Stimulated activated CD4-positive, alpha-beta T cell treated with anti-CD3 and anti-CD28 coated beads, Interleukin-4, amount 100 ng/mL, for 24 hours (primary cell): ENCODE measurements at places on chromosomes 5 and 9.

GRCh38 chr9:1002678-1003077 lies 26.2 kb downstream of the DMRT3 start:
- no peak for DNase-seq

DNA sequence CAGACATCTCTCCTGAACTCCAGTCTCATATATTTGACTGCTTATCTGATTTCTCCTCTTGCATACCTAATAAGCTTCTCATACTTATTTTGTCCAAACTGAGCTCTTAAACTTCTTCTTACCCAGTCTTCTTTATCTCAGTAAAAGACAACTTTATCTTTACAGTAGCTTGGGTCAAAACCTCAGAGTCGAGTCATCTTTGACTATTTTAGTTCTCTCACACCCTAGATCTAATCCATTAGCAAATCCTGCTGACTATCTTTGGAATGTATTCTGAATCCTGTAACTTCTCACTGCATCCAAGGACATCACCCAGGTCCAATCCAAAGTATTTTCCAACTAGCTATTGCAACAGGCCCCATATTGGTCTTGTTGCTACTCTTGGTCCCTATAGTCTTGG lies 11.8 kb upstream of the JAK2 start:
- no peak for DNase-seq

DNA sequence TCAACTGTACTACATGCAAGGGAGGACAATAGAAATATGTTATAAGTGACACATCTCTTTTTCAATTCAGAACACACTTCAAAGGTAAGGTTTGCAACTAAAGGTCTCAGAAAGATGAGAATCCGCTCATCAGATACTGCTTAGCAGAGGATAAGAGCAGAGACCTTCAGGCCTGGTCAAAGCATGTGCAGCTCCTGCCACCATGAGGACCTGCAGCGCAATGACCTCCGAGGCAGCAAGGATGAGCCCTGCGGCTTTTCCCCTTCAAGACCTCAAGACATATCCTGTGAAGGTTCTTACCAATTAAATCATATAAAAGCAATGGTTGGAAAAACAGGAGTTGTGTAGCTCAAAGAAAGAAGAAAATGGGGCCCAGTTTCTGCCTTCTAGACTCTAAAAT lies 135.8 kb downstream of the TRIM36 start:
- DNase-seq: no peak

DNA sequence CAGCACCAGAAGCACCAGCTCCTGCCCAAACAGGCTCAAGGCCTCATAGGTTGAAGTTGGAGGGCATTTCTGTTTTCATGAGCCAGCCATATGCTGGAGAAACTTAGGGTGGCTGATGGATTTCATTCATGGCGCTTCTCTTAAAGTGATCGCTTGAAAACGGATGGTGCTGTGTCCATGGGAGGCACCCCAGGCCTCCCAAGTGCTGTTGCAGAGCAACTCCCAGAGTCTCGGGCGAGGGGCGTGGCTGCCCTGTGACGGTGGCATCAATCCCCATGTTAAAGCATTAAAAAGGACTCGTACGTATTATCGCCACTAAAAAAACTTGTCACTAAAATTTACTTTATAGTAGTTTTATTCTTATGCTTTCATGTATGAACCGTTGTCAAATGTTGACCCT lies 128.3 kb downstream of the MRPL36 start:
- no peak for DNase-seq

GRCh38 chr5:74378464-74378863 lies 262.1 kb downstream of the ENC1 start:
- DNase-seq: no peak

- peak; percentile 39 for DNase-seq
These were observed 211.6 kb downstream of the MSX2 start for GRCh38 chr5:174935854-174936474.

DNA sequence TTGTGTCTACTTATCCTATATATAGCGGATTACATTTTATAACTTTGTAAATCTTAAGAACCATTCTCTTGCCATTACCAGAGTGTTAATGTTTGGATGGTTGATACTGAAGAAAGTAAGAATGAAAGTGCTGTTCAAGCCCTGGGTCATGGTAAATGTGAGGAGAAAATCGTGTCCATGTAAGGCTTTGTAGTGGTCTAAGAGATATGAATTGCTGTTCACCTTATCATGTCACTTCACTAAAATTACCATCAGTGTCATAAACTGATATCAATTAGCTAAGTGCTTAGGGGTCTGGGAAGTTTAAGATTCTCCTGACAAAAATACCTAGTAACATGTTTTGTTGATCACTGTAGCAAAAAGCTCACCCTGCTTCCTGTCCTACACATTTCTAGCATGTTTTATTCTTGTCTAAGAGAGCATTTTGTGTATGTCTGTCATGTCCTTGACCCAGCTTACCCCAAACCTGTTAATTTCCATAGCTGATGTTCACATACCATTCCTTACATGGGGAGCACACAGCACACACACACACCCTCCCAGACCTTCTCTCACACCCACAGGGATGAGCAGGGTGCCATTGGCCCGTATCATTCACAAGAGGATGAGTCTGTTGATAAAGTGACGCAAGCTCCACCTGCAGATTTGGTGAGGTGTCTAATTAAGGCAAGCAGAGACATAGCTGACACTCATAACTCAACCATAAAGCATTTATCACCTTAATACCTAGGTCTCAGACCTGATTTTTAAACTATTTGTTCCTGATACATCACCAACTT lies 125.1 kb upstream of the PAM start:
- DNase-seq: no peak

GRCh38 chr5:162503796-162504195 lies 436.2 kb downstream of the GABRG2 start:
- DNase-seq: no peak

GRCh38 chr9:97502222-97502983 lies 937 bp downstream of the TMOD1 start:
- DNase-seq: no peak

- no peak for DNase-seq
These were observed 1143.8 kb upstream of the DMAC1 start for GRCh38 chr9:8943392-8943791.

- DNase-seq: peak; percentile 19
These were observed 53.0 kb downstream of the GADD45G start for GRCh38 chr9:89657765-89658164.

- DNase-seq: peak; percentile 53
These were observed 54.1 kb upstream of the CDKN2AIPNL start for GRCh38 chr5:134465816-134466240.

DNA sequence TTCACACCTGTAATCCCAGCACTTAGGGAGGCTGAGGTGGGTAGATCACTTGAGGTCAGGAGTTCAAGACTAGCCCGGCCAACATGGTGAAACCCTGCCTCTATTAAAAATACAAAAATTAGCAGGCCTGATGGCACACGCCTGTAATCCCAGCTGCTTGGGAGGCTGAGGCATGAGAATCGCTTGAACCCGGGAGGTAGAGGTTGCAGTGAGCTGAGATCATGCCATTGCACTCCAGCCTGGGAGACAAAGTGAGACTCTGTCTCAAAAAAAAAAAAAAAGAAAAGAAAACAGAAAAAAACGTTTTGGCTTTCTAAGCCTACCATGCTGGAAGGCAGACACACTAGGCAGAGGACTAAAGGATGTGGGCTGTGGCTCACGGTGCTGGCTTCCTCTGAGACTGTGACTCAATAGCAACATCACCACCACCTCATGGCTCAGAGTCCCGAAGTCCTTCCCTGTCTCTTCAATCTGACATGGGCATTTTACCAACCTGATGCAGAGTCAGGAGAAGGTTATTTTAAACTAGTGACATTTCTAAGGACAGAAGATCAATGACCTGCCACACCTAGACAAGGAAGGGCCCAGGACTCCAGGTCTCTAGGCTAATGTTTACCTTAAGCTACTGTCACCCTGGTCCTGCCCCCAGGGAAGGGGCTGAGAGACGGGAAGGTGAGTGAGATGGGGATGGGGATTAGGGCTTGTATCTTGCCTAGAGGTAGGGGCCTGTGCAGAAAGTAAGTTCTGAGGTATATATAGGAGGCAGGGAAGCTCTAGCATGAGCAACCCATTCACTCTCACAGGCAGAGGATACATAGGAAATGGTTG lies 3.7 kb downstream of the ECSCR start:
- peak; percentile 83 for DNase-seq

GRCh38 chr9:99773468-99774138 lies 48.1 kb upstream of the NR4A3 start:
- no peak for DNase-seq

DNA sequence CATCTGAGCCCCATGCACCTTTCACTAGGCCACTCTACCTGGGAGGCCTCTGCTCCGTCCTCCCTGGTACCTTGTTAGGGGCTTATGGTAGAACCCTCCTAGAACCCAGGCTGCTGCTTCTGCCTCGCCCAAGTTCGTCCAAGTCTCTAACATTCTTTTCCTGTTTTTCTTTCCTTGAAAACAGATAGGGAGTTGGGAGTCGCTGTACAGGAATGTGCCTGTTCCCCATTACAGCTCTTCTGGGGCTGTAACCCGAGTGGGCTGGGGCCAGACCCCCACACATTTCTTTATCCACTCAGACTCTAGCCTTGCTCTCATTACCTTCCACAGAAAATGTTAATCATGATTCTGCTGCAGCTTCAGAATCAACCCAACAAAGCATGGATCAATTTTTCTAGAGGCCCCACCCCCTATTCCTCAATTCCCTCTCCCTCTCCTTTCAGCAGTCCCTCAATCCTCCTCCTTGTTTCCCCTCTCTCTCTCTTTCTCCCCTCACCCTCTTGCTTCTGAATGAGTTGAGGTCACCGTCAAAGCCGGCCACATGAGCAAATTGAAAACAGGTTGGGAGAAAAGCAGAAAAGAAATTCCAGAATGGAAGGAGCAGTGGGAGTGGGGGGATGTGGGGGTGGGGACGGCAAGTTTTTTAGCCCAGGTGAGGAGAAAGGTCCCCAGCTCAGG lies 193.8 kb upstream of the TRIM32 start:
- DNase-seq: no peak

- no peak for DNase-seq
These were observed 243.8 kb downstream of the CSNK1G3 start for GRCh38 chr5:123755653-123756317.

- no peak for DNase-seq
These were observed 14.6 kb downstream of the ADAMTS16 start for GRCh38 chr5:5154733-5155132.

GRCh38 chr9:27653957-27654356 lies 80.7 kb upstream of the C9orf72 start:
- DNase-seq: no peak

DNA sequence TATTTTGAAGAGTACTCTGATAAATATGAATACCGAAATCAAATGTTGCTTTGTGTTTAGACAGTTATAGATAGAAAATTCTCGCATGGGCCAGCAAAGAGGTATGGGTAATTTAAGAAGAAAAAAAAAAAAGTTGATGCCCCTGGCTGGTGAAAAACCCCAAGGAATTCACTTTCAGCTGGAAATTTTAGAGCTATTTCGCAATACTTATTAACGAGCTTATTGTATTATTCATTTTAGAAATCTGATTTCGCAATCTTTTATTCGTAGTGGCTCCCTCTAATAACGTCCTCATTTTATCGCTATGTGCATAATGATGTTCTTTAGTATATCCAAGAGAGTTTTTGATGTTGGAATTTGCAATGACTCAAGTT lies 18.5 kb upstream of the FER start:
- no peak for DNase-seq

- DNase-seq: no peak
These were observed 1035.7 kb upstream of the NUDT12 start for GRCh38 chr5:104598285-104598684.

DNA sequence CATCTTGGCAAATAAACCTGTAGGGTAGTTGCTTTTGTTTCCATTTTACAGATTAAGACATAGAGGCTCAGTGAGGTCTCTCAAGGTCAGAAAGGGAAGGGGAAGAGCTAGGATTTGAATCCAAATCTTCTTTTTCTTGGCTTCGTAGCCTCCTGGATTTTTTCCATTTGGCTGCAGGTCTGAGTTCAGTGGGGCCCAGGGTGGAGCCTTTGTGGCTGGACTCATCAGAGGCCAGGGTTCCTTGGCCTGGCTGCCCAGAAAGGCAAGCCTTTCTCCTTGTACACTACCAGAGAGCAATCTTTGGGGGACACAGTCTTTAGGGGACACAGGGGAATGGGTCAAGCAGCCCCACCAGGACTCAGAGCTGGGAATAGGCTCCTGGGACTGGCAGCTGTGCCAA lies 10.5 kb upstream of the TRAF1 start:
- DNase-seq: no peak

DNA sequence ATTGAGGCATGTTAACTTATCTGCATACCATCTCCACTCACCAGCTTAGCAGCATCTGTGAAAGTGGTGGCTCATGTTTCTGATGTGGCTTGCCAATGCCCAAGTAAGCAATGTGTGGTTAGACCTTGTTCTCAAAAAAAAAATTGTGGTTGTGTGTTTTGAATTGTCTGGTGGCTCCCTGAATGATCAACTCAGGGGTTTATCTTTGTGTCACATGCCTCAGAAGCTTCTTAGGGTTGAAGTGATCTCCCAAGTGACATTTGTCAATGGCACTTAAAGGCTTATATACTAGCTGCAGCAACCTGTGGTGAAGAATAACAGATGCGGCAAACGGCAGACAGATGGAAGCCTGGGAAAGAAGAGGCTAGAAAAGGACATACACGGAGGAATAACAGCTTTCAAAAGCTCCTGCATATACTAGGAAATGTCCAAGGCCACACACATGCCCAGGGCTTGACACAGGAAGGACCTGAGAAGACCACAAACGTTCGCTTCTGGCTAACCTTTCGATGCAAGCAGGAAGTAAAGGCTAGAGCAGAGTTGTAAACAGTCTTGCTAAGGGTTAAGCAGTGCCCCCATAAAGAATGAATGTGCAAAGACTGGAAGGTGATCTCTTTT lies 42.2 kb upstream of the FSD1L start:
- DNase-seq: peak; percentile 56

DNA sequence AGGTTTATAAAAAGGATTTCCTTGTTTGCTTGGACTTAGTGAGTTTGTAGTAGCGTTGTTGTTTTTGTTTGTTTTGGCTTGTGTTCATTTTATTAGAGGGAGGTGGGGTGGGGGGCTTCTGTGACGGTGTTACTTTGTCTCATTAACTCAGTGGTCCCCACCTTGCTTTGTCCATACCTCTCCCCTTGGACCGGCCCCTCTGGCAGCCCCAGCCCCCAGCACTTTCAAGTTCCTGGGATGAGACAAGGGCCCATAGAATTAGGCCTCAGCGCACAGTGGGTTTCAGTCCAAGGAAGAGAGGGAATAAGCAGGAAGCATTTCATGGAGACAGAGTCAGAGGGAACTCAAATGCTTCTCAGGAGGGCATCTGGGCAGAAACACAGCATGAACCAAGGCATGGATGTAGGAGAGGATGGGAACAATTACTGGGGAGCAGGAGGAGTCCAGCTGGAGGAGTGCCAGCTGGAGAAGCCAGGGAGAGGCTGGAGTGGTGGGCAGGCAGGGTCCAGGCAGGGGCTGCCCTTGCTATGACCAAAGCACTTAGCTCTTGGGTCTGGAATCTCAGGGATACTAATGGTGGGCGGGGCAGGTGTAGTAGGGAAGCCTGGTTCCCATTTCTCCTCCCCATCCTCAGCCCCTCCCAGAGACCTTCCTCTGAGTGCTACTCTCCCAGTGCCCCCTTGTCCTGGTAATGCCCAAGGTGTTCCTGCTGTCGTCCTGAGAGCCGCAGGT lies 23.5 kb upstream of the ENHO start:
- DNase-seq: no peak
